ENCODE measurements at places on chromosomes 6 and 20.

- DNase-seq, result peak; percentile 83
Measured at GRCh38 chr20:51318058-51318949, 224.2 kb downstream of the NFATC2 start.

DNA sequence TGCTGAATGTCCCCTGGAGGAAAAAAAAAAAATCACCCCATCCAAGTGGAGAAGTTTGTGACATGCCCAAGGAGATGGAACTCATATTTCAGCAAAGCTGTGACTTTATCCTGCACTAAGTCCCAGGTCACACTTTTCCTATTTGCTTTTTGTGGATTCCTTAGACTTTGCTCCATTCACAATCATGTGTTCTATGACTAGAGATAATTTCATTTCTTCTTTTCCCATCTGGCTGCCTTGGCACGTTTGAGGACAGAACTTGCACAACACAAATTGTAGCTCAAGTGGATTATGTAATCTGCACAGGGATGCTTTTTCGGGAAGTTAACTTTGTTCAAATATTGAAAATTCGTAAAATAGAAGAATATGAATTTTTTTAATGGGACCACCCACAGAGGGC lies 100.7 kb upstream of the PTPN1 start:
- no peak for DNase-seq

GRCh38 chr6:166671434-166672081 lies 44.5 kb upstream of the RPS6KA2 start:
- DNase-seq, result no peak

DNA sequence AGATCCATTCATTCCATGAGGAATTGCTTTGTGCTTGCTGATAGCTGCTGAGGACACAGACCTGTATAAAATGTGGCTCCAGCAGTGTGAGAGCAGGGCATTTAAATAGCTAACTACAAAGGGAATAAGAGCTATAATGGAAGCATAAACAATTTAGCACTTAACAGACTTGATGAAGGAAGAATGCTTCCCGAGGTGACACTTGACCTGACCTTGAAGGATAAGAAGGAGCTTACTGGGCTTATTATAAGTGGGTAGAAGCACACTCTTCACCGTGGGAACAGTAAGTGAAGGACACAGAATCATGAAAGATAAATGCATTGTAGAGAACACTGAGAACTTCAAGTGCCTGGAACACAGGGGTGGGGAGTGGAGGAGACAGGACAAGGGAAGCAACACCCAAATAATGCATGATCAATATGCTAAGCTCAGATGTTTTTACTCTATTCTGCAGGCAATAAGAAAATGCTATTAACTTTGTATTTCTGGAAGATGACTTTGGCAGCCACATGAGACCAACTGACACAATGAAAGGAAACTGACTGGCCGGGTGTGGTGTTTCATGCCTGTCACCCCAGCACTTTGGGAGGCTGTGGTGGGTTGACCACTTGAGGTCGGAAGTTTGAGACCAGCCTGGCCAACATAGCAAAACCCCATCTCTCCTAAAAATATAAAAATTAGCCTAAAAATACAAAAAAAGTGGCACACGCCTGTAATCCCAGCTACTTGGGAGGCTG lies 84.2 kb downstream of the EPB41L2 start:
- no peak for DNase-seq

DNA sequence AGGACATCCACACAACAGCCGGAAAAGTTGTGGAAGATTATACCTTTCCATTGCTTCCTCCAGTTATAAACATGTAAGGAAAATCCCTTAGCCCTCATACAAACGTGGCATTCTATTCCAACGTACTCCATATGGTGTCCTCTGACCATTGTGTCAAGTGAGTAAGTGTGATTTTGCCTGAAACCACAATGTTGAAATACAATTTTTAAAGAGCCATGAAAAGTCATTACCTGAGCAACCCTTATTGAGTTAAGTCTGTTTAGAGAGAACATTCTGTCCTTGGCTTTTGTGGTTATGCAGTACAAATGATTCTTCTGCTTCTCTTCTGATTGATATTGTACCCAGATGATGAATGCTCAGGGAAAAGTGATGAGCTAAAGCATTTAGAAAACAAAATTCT lies 530.1 kb downstream of the HAO1 start:
- DNase-seq, result no peak

DNA sequence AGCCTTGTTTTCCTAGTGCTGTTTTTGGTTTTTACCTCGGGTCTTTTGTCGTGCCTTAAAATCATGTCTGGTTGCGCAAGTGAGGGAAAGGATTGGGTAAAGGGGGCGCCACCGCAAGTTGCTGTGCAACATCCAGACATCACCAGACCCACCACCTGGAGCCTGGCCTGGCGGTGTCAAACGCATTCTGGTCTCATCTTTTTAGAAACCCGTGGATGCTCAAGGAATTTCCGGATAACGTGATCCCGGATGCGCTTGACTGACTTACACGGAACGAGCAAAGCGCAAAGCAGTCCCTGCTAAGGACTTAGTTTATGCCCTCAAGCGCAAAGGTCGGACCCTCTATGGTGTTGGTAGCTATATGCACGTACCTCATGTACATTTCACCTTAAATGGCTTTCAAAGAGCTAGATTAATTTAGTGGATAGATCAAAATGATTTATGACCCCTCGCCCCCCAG lies 105.2 kb downstream of the OR2B2 start:
- no peak for DNase-seq

DNA sequence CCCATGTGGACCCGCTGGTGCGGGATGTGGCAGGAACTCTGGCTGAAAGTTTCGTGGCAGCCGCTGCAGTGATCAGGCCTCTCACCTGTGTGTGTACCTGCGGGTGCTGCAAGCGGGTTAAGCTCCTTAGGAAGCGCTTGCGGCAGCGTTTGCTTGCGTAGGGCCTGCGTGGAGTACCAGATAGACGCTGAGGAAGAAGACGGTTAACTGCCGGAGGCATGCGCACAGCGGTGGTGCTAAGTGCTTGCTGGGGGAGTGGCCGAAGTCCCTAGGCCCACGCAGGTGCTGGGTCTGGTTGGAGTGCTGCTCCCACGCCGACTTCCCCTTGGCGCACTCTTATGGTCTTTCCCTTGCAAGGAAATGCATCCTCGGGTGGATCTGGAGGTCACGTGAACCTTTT lies 23.0 kb downstream of the ZSCAN31 start:
- no peak for DNase-seq

GRCh38 chr6:30705620-30706019 lies 11.5 kb downstream of the MDC1 start:
- no peak for DNase-seq

DNA sequence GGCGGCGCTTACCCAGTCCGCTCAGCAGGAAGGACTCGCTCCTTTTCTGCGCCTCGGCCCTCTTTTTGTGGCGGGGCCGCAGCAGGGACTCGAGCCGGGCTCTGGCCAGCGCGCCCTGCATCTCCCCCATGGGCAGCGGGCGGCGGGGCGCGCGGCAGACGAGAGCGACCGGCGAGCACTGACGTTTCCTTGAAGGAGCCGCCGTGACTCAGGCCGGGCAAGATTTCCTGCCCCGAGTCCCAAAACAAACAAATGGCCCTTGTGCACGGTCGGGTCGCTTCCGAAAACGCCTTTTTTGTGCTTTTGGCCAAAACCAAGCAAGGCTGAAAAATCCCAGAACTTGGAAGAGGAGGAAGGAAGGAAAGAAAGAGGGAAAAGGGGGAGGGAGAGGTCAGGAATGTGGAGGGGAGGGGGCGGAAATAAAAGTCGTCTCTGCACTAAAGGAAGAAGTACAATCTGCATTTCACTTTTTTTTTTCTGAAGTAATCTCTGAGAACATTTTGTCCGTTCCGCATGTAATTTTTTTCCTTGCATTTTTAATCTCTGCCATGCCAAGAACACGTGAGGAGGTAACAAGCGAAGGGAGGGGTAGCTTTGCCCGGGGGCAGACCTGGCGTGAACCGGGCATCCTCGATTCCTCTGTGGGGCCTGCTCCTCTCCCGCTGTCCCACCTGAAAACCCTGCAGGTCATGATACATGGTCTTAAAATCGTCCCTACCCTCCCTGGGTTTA lies 123.3 kb upstream of the SLC2A12 start:
- DNase-seq, result no peak
